ENCODE measurements at places on chromosomes 1 and 21. TPM values are rescaled to one million over a fixed set of nuclear protein-coding genes. Genes with fewer than 3 reads are reported as not detected.

Gene NR1I3
- total RNA-seq: 158 TPM

Gene DNTTIP2
- 11.8 TPM for total RNA-seq

Gene OR2T2
- total RNA-seq: not detected

Gene USP33
- 23.3 TPM for total RNA-seq

Gene MRPS6
- total RNA-seq: 26.2 TPM

Gene CLCNKA
- 0.08 TPM for total RNA-seq

Gene TNFRSF1B
- 16.8 TPM for total RNA-seq

Gene KCNK2
- 0.08 TPM for total RNA-seq

Gene LHX8
- not detected for total RNA-seq

Gene VTCN1
- 0.38 TPM for total RNA-seq

DNA sequence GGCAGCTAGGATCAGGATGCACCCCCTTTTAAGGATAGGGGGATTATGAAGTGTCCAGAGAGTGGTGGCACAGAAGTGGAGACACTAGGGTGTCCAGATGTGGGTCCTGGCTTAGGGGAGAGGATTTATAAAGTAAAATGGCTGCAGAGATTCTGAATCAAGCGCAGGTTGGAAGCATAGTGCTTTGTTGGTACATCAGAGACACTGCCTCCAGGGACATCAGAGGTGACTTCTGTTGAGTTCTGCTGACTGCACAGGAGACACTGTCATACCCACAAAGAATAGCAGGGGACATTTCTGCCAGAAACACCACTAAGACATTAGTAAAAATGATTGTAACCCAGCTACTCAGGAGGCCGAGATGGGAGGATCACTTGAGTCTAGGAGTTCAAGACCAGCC lies 16.4 kb downstream of the GPR137B start:
- no peak for DNase-seq

DNA sequence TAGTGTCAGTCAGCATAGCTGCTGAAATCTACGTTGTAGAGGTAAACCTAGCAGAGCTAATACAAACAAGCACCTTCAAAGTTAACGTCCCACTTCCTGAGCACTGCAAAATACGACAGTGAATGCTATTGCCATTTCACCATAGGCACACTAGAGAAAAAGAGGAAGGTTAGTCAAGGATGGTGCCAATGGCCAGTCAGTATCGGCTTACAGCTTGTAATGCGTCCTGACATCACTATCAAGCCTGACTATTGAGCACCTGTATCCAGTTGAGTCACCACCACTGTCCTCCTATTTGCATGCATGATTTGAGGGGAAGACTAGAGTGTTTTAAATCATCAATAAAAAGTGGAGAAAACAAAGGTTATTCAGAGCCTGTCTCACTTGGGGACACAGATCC lies 34.4 kb downstream of the NUCKS1 start:
- DNase-seq: peak; percentile 37

GRCh38 chr21:44423312-44423821 lies 31.9 kb upstream of the LRRC3 start:
- DNase-seq: no peak

GRCh38 chr1:203009185-203009584 lies 2.0 kb downstream of the TMEM183A start:
- DNase-seq: no peak

- DNase-seq: no peak
These were observed 58.5 kb downstream of the SH3BGR start for GRCh38 chr21:39510240-39510639.

- DNase-seq: no peak
These were observed 20.6 kb upstream of the LRRN2 start for GRCh38 chr1:204705888-204706837.

- no peak for DNase-seq
These were observed 20.7 kb downstream of the CD1B start for GRCh38 chr1:158310623-158311022.

- DNase-seq: no peak
These were observed 162.5 kb downstream of the APP start for GRCh38 chr21:26007951-26008498.

- DNase-seq: no peak
These were observed 31.5 kb downstream of the RIMS3 start for GRCh38 chr1:40633931-40634376.

- DNase-seq: peak; percentile 44
These were observed 32.6 kb upstream of the BTG2 start for GRCh38 chr1:203272633-203273205.

GRCh38 chr1:225828706-225829345 lies 18.9 kb downstream of the EPHX1 start:
- DNase-seq: peak; percentile 50

GRCh38 chr1:42033629-42034028 lies 114.9 kb upstream of the HIVEP3 start:
- DNase-seq: no peak

DNA sequence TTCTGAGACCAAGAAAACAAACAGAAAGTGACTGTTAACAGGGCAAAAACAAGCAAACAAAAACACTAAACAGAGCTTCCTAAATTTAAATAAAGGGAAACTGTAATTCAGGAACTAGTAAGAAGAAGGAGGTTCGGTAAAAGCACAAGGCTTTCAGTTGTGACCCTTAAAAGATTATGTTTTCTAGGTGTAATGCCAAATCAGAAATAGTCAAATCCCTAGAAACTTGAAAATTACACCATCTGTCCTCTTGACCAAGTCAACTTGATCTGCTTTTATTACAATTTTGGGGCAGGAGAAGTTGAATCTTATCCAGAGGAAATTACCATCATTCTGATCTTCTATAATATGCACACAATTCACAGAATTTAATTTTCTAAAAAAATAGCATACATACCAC lies 754.0 kb upstream of the ADGRL4 start:
- DNase-seq: no peak

DNA sequence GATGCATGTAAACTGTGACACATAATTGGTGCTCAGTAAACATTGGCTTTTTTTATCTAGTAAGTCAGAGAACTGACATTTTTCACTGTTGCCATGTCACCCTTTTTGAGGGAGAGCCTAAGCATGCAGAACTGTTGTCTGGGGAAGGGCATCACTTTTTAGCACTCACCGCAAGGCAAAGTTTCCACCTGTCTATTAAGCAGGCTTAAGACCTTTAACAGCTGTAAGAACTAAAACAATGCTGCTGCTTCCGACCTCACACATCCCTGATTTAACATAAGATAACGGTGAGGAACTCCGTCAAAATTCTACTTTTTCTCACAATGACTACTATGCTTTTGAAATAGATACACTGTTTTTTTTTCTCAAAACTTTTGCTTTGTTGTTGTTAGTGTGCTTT lies 554.8 kb downstream of the NUF2 start:
- DNase-seq: no peak

DNA sequence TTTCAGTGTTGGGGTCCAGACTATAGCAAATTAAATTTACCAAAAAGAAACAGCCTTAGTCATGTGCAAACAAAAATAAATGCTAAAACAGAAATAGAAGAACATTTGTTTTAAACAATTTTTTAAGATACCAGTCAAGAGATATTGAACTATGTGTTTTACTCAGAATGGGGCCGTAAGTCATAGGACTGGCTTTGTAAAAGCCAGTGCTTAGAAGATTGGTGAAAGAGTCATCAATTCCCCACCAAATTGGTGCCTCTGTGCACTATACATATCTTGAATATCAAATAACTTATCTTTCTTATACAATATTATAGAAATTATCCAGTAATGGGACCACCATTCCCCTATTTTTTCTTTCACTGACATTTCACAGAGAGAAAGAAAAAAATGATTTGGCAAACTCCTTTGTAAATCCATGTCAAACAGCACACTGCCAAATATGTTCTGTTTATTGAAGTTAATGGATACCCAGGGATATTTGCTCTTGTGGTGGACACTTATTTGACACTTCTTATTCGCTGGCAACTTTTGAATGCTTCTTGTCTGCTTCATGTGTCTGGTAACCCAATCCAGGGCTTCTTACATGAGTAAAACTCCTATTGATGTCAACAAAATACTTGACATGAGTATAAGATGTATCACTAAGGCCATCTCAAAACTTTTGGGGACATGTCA lies 145.7 kb upstream of the PKN2 start:
- DNase-seq: no peak

- no peak for DNase-seq
These were observed 8.9 kb downstream of the SDCCAG8 start for GRCh38 chr1:243264717-243265116.

DNA sequence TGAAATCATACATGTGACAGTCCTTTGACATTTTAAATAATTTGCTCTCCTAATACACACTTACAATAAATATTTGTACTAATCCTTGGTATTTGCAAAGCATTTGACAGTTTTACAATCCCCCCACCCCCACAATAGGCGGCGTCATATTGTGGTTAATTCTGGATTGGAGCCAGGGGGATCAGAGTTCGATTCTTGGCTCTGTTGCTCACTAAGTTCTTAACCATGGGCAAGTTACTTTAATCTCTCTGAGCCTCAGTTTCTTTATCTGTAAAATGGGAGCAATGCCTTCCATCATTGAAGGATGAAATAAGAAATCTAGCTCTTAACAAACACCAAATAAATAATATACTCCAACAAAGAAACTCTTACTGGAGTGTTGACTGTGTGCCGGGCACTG lies 23.8 kb downstream of the CACNA1S start:
- no peak for DNase-seq

DNA sequence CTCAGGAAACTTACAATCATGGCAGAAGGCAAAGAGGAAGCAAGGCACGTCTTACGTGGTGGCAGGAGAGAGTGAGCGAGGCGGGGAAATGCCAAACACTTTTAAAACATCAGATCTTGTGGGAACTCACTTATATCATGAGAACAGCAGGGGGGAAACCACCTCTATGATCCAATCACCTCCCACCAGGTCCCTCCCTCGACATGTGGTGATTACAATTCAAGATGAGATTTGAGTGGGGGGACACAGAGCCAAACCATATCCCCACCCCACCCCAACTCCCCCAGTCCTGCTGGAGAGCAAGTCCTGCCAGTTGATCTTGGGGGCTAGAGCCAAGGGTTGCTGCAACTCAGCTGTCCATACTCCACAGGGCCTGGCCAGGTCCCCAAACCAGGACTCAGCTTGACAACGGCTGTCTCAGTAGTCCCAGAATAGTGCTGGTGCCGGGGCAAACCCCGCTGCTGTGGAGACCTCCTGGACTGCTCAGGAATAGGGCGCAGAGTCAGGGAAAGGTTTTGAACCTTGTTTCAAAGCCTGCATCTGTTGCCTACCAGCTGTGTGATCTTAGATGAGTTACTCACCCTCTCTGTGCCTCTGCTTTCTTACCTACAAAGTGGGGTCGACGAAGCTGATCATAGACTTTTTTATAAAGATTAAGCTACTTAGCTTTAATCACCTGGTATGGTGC lies 79.5 kb downstream of the STUM start:
- no peak for DNase-seq

GRCh38 chr1:186873687-186874086 lies 44.9 kb downstream of the PLA2G4A start:
- no peak for DNase-seq

DNA sequence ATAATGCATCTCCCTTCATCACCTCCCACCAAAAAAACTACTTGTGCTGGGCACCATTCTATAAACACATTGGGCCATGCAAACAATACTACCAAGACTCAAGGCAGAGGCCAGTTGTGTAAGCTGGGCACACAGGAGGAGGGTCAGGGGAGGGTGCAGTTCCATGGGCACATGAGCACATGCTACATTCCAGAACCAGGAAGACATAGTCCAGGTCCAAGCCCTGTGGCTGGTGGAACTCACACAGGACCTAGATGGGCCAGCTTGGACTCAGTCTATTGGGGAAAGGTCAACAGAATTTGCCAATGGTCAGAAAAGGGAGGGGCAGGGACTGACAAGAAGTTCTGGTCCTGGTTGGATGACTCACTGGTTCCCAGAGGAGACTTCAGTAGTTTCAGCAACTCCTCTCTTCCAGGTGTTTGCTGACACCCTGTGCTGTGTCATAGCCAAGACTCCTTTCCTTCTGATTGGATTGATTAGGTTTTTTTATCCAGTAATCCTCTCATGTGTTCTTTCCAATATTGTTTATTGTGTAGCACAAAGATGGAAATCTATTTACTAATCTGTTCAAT lies 249.7 kb downstream of the C1orf94 start:
- no peak for DNase-seq

DNA sequence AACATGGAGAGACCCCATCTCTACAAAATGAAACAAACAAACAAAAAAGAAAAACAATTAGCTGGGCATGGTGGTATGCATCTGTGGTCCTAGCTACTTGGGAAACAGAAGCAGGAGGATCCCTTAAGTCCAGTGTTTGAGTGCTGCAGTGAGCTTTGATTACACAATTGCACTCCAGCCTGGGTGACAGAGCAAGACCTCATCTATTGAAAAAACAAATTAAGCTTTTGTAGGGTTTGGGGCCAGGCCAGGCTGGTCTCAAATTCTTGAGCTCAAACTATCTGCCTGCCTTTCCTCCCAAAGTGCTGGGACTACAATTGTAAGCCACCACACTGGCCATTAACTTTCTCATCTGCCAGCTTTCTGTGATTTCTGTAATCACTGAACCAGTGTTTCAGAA lies 27.2 kb downstream of the NIPAL3 start:
- no peak for DNase-seq

GRCh38 chr1:35499652-35500176 lies 57.5 kb downstream of the KIAA0319L start:
- DNase-seq: no peak

DNA sequence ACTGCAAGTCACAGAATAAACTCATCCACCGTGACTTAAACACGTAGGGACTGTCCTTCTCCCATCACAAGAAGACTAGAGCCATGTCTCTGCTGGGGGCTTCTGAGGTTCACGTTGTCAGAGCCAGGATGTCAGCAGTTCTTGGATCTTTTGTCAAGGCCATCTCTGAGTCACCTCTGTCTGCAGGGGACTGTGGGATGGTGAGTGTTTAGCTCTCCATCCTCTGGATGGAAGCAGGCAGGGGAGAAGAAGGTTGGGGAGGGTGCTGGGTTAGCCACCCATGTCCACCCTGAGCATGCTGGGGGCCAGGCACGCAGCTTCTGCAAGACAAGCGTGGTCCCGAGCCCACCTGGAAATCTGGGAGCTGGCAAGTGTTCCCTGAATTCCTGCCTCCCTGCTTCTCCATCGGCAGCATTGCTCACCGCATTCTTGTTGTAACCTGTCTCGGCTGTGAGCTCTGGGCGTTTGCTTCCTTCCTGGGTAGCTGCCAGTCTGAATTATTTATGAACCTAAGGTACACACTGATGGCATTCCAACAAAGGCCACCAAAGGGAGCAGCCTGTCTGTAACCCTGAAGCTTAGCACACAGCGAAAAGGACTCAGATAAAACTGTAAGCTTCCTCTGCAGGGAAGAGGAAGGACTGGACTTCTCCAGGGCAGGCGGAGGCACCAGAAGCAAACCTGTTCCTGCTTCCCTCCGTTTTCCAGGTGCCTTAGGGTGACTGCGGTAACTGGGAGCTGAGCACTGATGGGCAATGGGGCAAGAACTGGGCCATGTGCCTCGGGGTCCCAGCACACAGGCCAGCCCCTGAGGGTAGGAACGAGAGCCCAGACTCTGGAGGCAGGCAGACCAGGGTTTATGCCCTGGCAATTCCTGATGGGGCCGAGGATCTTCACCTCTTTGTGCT lies 88.6 kb downstream of the RIPK4 start:
- DNase-seq: no peak

GRCh38 chr1:36622741-36623648 lies 140.3 kb upstream of the CSF3R start:
- peak; percentile 71 for DNase-seq

Measured in left lobe of liver (tissue), 2 donors.